ENCODE measurements at places on chromosomes 5 and 9.

GRCh38 chr5:108421713-108422112 is 39.8 kb upstream of the FBXL17 start:
- no peak for DNase-seq

- DNase-seq = no peak
Observed at GRCh38 chr9:134994926-134995791, 77.4 kb upstream of the FCN1 start.

GRCh38 chr5:113281194-113281593 is 153.6 kb downstream of the TSSK1B start:
- no peak for DNase-seq

- no peak for DNase-seq
Observed at GRCh38 chr9:13447843-13448422, 168.4 kb upstream of the MPDZ start.

DNA sequence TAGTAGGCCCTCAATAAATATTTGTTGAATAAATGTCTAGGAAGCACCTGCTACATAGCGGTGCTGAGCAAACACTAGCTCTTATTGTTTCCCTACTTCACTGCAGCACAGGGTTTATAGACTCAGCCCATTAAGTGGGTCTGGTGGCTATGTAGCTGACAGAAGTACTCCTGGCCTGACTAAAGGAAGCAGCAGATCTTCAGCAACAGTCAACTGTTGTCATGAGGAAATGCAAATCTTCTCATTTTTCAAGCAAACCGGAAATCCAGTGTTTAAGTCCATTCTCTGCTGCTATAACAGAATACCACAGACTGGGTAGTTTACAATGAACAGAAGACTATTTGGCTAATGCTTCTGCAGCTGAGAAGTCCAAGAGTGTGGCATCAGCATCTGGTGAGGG is 2.8 kb upstream of the TEX10 start:
- no peak for DNase-seq

DNA sequence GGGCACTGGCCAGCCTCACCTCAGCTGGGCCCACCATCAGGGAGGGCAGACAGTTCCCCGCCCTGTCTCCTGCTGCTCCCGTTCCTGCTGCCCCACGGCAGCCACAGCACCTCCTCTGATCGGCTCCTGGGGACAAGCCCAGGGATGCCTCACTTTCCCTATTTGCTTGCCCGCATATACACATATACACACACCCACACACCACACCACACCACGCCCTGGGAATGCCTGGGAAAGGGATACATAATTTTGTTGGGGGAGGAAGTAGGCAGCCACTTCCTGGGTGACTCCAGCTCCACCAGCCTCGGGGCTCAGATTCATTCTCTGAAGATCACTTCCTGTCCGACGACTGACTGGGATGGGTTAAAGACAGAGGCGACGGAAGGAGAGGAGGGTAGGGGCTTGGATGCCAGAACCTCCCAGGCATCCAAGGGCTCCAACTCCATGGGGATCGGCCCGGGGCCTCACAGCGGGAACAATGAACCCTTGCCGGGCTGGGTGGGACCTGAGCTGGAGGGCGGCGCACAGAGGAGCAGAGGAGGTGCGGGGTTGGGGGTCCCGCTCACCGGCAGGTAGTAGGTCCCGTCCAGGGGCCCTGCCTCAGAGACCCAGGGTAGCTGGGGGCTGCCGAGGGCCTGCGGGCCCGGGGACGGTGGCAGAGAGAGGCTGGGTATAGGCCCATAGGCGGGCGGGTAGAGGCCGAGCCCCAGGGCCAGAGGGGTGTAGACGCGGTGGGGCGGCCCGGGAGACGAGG is 2.0 kb upstream of the MZB1 start:
- DNase-seq = no peak

Data from urinary bladder (tissue), 4 donors.